ENCODE measurements at places on chromosomes 1 and 21.

- DNase-seq = no peak
Measured at GRCh38 chr1:55531644-55532043, 316.5 kb upstream of the USP24 start.

- no peak for DNase-seq
Measured at GRCh38 chr1:84698151-84699110, 8.2 kb upstream of the SSX2IP start.

DNA sequence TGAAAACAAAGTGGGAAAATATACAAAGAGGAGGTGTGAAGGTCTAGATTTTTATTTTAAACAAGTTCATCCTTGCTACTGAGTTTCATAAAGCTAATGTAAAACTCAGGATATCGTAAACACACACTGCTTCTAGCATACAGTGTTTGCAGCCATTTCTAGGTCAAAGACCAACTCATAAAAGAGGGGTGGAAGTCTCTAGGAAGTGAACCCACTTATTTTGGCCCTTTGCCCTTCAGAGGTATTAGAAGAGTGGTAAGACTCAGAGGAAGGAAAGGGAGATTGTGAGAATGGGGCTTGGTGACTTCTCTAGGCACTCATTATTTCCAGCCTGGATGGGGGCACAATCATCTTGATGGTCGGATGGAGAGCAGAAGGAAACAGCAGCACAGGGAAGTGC, 91.2 kb downstream of the TNFSF18 start:
- no peak for DNase-seq

DNA sequence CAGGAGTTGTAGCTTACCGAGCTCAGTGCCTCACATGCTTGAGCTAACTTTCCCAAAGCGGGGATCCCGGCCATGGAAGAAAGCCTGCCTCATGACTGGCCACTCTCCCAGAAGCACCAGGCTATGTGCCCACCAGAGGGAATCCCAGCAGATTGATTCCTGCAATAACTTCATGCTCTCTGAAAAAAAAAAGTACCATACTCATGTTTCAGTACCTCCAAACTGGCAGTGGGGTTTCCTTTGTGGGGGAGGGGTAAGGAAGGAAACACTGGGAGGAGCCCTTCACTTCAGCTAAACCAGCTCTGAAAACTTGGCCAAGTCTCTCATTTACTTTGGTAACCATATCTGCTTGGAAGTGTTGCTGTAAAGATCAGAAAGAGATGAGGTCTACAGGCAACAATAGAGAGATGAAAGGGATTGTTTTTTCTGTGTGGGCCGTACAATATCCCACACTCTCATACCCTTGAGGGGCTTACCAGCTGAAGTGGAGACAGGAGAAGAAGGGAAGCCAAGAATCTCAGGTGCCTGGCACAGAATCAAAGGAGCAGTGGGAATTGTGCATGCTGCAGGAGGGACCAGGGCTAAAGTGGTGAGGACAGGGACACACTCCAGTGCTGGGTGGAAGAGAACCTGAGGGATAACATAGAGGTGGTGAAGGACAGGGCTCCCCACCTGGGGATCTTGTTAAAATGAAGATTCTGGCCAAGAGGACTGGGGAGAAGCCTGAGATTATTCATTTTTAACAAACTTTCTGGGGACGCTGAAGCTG, 42.4 kb upstream of the TACSTD2 start:
- no peak for DNase-seq

GRCh38 chr1:200139661-200140250, 112.2 kb downstream of the NR5A2 start:
- no peak for DNase-seq

DNA sequence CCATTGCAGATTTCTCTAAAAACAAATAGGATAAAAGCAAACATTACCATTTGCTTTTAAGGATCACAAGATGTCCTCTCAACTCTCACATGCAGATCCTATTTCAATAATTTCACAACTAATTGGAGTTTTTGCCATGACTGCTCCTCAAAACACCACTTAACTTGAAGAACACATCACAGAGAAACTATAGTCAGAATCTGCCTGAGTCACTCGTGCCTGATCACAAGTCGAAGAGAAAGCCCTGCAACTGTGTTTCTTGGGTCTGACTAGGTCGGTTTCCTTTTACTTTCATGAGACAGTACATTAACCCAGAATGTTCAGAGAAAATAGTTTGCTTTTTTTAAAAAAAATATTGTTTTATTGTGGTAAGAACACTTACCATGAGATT, 46.3 kb upstream of the SMYD2 start:
- no peak for DNase-seq

DNA sequence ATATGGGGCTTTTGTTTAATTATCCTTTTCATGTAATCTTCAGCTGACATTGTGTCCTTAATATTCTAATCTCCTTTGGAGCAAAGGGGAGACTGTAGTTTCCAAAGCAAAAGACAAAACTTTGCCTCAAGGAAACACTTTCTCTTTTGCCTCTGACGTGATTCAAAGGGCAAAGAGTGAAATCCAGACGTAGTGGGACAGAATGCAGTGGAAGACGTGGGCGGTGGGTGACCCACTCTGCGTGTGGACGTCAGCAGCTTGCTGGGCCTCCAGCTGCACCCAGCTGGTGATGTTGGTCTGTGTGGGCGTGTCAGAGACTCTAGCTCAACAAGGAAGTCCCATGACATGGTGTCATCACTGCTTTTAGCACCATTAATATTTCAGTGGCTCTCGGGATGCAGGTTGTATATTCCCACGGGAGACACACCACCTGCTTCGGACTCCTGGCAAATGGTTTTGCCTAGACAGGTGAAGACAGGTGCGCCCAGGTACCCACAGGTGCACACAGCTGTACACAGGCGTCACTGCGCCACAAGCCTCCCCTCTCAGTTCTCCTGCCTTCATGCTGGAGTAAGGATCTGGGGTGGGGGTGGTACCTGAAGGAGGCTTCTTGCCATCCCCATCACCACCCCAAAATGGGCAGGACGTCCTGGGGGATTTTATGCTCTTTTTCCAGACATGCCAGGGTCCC, 292.1 kb upstream of the VAMP3 start:
- no peak for DNase-seq

DNA sequence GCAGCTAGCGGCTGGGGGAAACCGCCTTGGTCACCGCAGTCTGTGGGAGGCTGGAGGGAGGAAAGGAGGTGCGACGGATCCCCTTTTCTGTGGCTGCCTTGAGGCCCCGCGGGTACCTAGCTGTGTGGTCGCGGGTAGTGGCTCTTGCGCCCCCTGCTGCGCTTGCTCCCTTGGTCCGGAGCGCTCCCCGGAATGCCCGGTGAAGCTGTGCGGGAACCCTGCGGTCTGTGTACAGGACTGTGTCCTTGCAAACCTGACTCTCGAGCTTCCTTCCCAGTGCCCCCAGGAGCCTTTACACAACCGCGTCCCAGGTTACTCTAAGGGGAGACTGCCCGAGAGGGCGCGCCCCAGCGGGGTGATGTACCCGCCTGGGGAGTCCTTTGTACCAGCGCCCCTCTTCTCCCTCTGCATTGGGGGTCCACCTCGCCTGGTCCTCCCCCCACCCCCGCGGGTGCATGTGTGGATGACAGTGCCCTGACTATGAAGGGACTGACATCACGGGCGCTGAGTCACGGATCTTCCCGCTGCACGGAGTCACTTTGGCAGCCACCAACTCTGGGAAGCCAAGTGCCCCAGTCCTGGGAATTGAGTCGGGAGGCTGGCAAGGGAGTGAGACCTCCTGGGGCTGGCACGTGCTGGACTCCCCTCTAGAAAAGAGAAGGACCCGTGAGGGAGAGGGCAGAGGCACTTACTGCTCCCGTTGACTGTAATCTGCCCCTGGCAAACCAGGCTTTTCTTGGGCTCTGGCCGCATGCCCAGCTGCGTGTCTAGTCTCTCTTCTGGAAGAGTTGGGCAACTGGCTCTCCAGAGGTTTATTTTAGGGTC, 816 bp downstream of the IL6R start:
- peak; percentile 65 for DNase-seq

DNA sequence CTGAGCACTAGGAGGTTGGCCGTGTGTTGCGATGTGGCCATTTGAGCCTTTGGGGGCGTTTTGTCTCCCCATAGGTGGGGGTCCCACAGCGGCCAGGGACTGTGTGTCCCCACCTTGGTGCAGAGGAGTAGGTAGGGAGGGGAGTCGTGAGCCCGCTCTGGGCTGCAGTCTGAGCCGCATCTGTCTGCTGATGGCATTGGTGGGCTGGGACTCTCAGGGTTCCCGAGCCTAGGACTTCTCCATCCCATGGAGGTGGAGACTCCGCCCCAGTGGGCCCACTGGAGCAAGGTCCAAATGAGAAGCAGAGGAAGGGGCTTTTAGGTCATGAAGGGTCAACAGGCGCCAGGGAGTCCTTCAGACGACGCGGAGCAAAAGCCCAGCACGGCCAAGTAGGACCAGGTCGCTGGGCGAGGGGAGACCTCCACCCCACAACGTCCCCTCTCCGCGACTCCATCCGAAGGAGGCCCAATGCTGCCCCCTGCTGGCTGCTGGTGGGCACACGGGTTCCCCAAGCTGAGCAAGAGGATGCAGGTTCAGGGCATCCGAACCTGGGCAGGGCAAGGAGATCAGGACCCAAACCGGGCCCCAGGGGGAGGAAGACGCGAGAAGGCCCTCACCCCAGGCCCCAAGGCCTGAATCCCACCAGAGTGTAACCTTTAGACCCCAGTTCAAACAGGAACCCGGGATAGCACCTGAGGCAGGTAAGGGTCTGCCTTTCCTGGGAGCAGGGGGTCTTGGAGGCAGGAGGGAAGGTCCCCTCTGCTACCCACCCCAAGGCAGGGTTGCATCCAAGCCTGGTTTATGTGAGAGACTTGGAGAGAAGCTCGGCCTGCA, 14.9 kb downstream of the TTC34 start:
- peak; percentile 67 for DNase-seq

All from stimulated activated CD4-positive, alpha-beta T cell treated with anti-CD3 and anti-CD28 coated beads, Interleukin-1b, Interleukin-23, amount 100 ng/mL, for 48 hours (primary cell).